Fibroblast of skin of abdomen (primary cell): ENCODE measurements at places on chromosomes 16 and 17.

DNA sequence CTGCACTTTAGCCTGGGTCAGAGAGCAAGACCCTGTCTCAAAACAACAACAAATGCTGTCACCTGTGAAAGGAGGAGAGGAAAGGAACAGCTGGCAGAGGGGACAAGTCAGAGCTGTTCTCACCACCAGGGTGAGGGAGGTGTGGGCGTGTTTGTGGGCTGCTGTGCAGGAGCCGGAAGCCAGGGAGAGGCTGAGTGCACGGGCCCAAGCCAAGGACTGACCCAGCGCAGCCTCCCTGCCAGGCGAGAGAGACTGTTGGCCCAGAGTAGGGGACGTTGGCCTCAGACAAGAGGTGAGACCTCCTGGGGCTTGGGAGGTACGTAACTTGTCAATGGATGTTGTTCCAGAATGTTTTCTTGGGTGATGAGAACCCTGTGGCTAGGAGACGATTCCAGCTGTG is 10.7 kb downstream of the SPNS2 start:
- no peak for DNase-seq

DNA sequence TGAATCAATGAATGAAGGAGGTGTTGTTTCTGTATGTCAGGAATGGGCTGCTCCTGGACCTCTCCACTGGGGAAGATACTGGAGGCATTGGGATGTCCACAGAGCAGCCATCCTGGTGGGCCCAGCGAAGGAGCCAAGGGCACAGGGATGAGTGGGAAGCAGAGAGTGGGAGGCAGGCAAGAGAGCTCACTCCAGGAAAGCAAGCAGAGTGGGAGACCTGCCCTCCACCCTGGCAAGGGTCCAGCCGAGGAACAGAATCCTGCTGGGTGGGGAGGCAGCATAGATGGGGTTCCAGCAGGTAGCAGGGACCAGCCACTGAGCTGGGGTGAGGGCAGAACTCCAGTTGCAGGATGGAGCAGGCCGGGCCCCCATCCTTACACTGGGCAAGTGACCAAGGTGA is 71.9 kb upstream of the AMZ2 start:
- DNase-seq, result no peak

GRCh38 chr16:84851192-84852127 is 31.7 kb downstream of the CRISPLD2 start:
- peak; percentile 42 for DNase-seq

- DNase-seq, result peak; percentile 39
Observed at GRCh38 chr17:48678141-48678971, 44.0 kb downstream of the PRAC1 start.

GRCh38 chr17:78781893-78782304 is at the start of gene CYTH1:
TSS of gene CYTH1 (minus strand) at chr17:78782273. CDS start at chr17:78782223, 50 bp downstream.
- no peak for DNase-seq

- DNase-seq, result no peak
Observed at GRCh38 chr17:33786478-33786877, 468.6 kb upstream of the CCL2 start.

DNA sequence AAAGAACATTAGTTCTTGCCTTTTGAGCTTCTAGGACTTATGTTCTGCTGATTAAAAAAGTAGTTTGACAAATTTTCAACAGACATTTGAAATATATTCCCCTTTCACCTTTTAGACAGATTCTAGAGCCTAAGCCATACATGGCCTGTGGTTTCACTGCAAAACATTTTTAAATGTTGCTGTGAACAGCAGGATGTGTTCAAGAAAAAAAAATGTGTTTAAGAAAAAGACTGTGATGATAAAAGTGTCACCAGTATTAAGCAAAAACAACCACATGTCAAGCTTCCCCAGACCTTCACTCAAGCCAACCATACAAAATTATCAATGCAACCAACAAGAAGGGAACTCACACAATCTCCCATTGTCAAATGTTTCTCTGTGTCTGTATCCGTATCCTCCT is 103.5 kb downstream of the SYCE1L start:
- DNase-seq, result no peak

- no peak for DNase-seq
Observed at GRCh38 chr17:50916708-50917417, 50.7 kb upstream of the TOB1 start.

GRCh38 chr16:11094857-11095565 is 150.6 kb downstream of the CLEC16A start:
- DNase-seq, result no peak

- DNase-seq, result no peak
Observed at GRCh38 chr16:1364510-1364909, 12.8 kb downstream of the GNPTG start.

DNA sequence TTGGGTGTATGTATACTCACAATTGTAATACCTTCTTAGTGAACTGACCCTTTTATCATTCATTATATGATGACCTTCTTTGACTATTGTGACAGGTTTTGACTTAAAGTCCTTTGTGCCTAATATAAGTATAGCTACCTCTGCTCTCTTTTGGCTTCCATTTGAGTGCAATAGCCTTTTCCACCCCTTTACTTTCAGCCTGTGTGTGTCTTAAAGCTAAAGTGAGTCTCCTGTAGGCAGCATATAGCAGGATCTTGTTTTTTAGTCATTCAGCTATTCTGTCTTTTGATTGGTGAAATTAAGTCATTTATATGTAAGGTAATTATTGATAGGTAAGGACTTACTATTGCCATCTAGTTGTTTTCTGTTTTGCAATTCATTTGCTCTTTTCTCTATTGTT is 15.9 kb upstream of the TBX4 start:
- no peak for DNase-seq

DNA sequence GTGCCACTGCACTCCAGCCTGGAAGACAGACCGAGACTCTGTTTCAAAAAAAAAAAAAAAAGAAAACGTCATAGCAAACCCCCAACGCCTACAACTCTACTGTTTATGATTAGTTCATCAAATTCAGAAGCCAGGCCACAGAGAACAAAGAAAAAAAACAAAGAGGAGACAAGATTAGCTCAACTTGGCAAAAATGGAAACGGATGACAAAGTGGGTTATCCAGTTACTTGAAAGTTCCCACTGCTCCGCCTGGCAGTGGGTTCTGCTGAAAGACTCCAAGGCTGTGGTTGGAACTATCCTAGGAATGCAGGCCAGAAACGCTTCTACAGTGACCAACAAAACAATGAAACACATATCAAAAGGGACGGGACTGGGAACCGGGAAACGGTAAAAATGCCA is 53.1 kb downstream of the MRM3 start:
- peak; percentile 99 for DNase-seq
